Ureter (tissue), 1 donor: ENCODE measurements at places on chromosomes 6 and 20. TPM values are rescaled to one million over a fixed set of nuclear protein-coding genes. Genes with fewer than 3 reads are reported as not detected.
A peak's percentile ranks its signal among the peaks of the same experiment; 100 is the strongest.

DNA sequence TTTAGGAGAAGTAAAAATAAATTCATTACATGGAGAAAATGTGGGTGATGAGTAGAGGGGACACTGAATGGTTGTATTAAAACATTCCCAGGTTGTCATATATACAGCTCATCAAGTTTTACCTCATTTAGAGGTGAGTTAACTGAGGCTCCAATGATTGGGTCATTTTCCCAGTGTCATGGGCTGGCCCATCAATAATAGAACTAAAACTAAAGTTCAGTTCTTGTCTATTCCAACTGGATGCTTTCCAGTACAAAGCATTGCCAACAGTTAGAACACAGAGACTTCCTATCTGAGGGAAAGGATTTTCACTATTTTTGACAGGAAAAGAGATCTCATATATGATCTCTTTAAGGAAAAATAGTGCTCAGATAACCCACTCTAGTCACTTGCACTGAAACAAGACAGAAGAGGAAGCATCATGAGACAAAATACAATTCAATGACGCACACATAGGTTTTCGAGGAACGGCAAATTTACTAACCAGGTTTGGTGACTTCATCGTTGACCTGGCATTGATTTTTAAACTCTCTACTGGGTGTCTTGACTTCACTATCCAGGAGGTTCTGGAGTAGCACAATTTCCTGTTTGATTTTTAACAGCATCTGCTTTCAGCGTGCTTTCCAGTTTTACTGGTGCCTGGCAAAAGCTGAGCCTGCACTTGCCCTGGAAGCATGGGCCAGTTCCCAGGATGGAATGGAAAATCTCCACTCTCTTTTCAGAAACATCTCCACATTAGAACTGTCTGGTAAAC lies 195.5 kb upstream of the FBXL4 start:
- DNase-seq = no peak

- no peak for DNase-seq
Measured at GRCh38 chr6:36492092-36492491, 49.3 kb downstream of the KCTD20 start.

DNA sequence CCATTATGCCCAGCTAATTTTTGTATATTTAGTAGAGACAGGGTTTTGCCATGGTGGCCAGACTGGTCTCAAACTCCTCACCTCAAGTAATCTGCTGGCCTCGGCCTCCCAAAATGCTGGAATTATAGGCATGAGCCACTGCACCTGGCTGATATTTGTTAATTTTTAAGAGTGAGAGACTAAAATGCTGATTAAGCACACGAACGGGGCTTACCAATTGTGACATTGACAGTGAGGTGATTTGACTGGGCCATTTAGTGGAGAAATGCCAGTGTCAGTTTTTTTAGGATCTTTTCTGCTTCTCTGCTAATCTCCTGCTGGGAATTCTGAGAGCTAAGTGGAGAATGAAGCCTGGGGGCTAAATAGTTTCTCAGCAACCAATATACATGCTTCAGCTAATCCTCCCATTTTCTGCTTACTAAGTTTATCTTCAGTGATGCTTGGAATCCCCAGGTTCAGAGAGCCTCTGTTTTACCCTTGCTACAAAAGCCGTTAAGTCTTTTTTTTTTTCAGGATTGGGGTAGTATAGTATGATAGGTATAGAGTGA lies 9.8 kb upstream of the DEFB123 start:
- no peak for DNase-seq

Gene B3GALT4
- 20.2 TPM for total RNA-seq

Gene MOXD1
- 13.8 TPM for total RNA-seq

DNA sequence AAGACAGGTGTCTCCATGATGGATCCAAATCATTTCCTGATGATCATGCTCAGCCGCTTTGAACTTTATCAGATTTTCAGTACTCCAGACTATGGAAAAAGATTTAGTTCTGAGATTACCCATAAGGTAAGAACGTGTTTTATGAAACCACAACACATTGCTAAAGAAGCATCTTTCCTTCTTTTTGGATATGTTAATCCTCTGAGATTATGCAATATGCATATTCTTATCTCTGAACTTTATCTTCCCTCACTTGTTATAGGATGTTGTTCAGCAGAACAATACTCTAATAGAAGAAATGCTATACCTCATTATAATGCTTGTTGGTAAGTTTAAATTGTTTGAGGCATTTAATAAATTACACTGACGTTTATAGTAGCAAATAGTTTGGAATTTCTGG lies 78.2 kb downstream of the PRPH2 start:
- DNase-seq = no peak

DNA sequence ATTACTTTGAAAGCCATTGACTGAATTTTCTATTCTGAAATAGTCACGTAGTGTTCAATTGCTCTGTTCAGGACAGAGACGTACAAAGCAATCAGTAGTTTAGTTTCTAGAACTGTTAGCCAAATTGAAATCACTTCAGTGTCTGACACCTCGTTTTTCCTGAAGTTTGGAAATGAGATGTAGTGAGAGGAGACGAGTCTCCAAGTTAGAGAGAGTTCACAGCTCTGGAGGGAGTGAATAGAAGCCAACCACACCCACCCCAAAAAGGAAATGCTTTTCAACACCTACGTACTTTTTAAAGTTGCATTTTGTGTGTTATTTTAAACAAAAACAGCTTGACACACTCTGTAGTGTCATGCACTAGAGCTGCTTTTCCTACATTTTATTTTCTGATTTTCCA lies 296.0 kb downstream of the ADGRG6 start:
- DNase-seq = no peak

Gene ZSCAN12
- 11.1 TPM for total RNA-seq

DNA sequence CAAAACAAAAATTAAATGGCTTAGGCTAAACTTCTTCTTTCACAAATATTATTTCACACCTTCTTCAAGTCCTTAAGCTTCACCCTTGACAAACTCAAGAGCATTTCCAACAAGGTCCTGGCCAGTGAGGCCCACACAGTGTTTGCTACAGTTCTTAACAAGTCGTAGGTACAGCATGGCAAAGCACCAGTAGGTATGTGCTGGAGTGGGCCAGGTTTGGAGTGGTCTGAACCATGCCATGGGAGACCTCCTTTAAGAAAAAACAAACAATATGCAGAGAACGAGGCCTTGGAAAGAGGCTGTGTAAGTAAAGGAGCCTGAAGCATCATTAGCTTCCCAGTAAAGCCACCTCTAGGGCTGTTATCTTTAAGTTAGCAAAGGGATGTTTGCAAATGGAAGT lies 154.3 kb upstream of the SNX9 start:
- DNase-seq = no peak

DNA sequence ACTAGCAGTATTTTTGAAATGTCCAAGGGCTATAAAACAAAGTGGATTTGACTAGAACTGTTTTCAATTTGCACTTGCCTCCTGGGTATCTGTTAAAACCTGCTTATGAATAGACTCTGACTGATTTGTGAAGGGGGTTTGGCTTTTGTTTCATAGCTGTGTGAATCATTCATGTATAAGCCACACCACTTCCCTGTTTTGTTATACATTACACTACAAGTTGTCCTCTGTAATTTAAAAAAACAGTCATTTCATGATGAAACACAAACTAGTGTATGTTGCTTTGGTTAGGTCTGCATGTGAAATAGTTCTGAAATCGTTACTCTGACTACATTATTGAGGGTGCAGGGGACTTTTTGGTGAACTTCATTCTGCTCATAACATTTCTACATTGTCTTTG lies 121.7 kb downstream of the NKAIN2 start:
- no peak for DNase-seq

GRCh38 chr20:15656124-15656523 lies 917.1 kb downstream of the KIF16B start:
- no peak for DNase-seq

Gene CLPSL1
- not detected for total RNA-seq

Gene DDR1
- total RNA-seq = 234 TPM

DNA sequence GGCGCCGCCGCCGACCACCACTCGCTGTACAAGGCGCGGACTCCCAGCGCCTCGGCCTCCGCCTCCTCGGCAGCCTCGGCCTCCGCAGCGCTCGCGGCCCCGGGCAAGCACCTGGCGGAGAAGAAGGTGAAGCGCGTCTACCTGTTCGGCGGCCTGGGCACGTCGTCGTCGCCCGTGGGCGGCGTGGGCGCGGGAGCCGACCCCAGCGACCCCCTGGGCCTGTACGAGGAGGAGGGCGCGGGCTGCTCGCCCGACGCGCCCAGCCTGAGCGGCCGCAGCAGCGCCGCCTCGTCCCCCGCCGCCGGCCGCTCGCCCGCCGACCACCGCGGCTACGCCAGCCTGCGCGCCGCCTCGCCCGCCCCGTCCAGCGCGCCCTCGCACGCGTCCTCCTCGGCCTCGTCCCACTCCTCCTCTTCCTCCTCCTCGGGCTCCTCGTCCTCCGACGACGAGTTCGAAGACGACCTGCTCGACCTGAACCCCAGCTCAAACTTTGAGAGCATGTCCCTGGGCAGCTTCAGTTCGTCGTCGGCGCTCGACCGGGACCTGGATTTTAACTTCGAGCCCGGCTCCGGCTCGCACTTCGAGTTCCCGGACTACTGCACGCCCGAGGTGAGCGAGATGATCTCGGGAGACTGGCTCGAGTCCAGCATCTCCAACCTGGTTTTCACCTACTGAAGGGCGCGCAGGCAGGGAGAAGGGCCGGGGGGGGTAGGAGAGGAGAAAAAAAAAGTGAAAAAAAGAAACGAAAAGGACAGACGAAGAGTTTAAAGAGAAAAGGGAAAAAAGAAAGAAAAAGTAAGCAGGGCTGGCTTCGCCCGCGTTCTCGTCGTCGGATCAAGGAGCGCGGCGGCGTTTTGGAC lies 2.0 kb downstream of the SOX4 start:
- peak; percentile 57 for DNase-seq

- no peak for DNase-seq
Measured at GRCh38 chr6:15420959-15421438, 175.1 kb downstream of the JARID2 start.
